ENCODE measurements at places on chromosomes 6 and 20. TPM values are rescaled to one million over a fixed set of nuclear protein-coding genes. Genes with fewer than 3 reads are reported as not detected.

The UNC5CL gene
- total RNA-seq: 1.6 TPM

The ADIG gene
- not detected for total RNA-seq

The CNBD2 gene
- 5.6 TPM for total RNA-seq

The ATF6B gene
- total RNA-seq: 83.6 TPM

The RAD21L1 gene
- not detected for total RNA-seq

The CST7 gene
- not detected for total RNA-seq

The PXDC1 gene
- 4.8 TPM for total RNA-seq

The BNIP5 gene
- not detected for total RNA-seq

The CPNE5 gene
- total RNA-seq: 0.54 TPM

The TMEM170B gene
- 19.3 TPM for total RNA-seq

The FOXS1 gene
- not detected for total RNA-seq

The CTSA gene
- total RNA-seq: 55.3 TPM

The LCA5 gene
- 4.7 TPM for total RNA-seq

The UBE2C gene
- 202 TPM for total RNA-seq

The PNLDC1 gene
- 0.49 TPM for total RNA-seq

The MCCD1 gene
- not detected for total RNA-seq

The HRH3 gene
- 0.86 TPM for total RNA-seq

The RSPO3 gene
- not detected for total RNA-seq

The KIF25 gene
- total RNA-seq: 0.72 TPM
